Esophagus muscularis mucosa (tissue), 4 donors: ENCODE measurements at places on chromosomes 3 and 15. TPM values are rescaled to one million over a fixed set of nuclear protein-coding genes. Genes with fewer than 3 reads are reported as not detected.
A peak's percentile ranks its signal among the peaks of the same experiment; 100 is the strongest.

NR2F2 gene
- total RNA-seq = 131 TPM

DNA sequence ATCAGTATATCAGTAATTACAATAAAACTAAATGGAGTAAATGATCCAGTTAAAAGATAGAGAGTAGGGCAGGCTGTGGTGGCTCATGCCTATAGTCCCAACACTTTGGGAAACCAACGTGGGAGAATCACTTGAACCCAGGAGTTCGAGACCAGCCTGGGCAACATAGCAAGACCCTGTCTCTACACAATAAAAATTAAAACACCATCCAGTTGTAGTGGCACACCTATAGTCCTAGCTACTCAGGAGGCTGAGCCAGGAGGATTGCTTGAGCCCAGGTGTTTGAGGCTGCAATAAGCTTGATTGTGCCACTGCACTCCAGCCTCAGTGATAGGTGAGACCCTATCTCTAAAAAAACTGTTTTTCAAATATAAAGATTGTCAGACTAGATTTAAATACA, 5.9 kb upstream of the KCNMB3 start:
- no peaks in the 10 kb centered on the region for H3K27me3 ChIP-seq
- no peak overlapping the region for H3K4me3 ChIP-seq
- no peak overlapping the region for H3K27ac ChIP-seq
- H3K4me1 ChIP-seq = peaks cover 10% of the 10 kb centered on the region

DNA sequence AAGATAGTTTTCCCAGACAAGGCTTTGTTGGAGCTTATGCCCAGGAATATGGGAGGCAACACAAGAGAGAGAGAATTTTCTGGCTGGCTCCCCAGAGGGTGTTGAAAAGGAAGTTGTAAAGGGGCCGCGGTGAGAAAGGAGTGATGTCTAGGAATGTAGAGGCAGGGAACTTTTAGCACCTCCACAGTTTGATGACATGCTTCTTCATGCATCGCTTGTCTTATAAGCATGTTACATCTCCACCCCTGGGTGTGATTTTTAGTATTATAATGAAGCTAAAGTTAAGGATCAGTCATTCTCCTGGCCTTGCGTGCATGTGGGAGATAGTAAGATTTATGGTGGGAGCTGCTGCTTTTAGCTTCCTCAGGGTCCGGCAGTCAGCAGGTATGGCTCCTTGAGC, 32.8 kb upstream of the TF start:
- H3K4me3 ChIP-seq = no peak overlapping the region
- no peak overlapping the region for H3K27ac ChIP-seq
- no peaks in the 10 kb centered on the region for H3K27me3 ChIP-seq
- H3K4me1 ChIP-seq = no peaks in the 10 kb centered on the region
- peak; percentile 62 for DNase-seq
- no peaks in the 10 kb centered on the region for H3K36me3 ChIP-seq

GRCh38 chr15:82051664-82052063, 5.8 kb upstream of the MEX3B start:
- H3K4me1 ChIP-seq = peaks cover 9% of the 10 kb centered on the region
- H3K36me3 ChIP-seq = no peaks in the 10 kb centered on the region
- DNase-seq = no peak
- no peak overlapping the region for H3K4me3 ChIP-seq
- H3K27me3 ChIP-seq = no peaks in the 10 kb centered on the region
- H3K27ac ChIP-seq = no peak overlapping the region

BLM gene
- 1.5 TPM for total RNA-seq
